ENCODE measurements at places on chromosomes 1 and 21.

GRCh38 chr1:167489571-167490340, 28.6 kb downstream of the CD247 start:
- DNase-seq = no peak
- H3K4me3 ChIP-seq = no peak overlapping the region
- no peaks in the 10 kb centered on the region for H3K36me3 ChIP-seq
- peaks cover 18% of the 10 kb centered on the region for H3K27me3 ChIP-seq
- H3K4me1 ChIP-seq = no peaks in the 10 kb centered on the region

- no peaks in the 10 kb centered on the region for H3K27me3 ChIP-seq
- DNase-seq = no peak
- H3K4me3 ChIP-seq = no peak overlapping the region
- H3K27ac ChIP-seq = peak overlapping the region; percentile 80
- peaks cover 79% of the 10 kb centered on the region for H3K4me1 ChIP-seq
These were observed 62.2 kb downstream of the CAPZB start for GRCh38 chr1:19423130-19423529.

DNA sequence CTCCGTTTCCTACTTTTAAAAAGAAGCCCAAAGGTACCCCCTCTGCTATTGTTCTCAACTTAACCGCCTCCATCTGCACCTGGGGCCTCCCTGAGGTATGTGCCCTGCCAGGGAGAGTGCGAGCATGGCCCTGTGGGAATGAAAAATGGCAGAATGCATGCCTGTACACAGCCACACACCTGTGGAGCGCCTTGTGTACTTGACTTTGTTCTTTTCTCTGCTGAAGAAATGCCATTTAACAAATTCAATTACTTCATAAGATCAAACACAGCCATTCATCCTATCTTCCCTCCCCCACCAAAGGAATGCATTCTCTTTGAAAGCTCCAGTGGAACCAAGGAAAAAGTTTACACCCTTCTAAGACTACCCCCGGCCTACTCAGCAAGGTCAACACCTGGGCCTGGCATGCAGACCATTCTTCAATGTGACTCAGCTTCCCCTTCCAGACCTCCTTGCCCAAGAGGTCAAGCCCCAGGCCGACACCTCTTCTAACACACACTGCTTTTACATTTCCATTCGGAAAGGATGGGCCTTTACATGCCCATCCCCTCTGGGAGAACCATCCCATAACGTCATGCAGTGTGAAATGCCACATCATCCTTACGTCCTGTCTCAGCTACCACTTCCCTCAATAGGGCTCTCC, 123.7 kb downstream of the SMYD2 start:
- peaks cover 47% of the 10 kb centered on the region for H3K4me1 ChIP-seq
- peak overlapping the region; percentile 69 for H3K27ac ChIP-seq
- DNase-seq = no peak
- H3K27me3 ChIP-seq = no peaks in the 10 kb centered on the region

DNA sequence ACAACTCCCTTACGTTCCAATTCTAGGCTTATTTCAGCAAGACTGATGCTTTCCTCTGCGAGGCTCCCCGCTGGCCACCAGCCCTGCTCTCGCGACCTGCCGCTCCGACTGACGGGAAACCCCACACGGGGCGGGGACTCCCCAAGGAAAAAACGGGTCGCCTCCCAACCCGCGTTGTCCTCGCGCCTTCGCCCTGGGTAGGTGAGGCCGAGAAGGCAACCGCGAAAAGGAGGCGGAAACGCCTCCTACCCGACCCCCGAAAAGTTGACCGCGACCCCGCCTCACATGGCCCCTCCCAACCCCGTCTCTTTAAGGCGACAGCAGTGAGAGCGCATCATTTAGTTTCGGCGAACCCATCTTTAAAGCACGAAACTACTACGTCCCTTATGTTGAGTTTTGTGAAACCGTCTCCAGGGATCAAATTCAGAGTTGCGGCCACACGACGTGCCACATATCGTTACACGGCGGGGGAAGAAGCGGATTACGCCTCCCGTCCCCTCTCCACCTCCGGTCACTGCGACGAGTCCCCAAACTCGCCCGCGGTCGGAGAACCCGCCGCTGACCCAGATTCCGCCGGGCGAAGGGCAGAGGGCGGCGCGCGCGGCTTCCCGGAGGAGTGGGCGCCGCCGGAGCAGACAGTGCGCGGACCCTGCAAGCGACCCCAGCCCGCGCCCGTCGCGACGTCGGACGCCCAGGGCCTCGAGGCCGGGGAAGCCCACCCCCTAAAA, 1.2 kb downstream of the ANP32E start:
- peaks cover 16% of the 10 kb centered on the region for H3K4me1 ChIP-seq
- no peaks in the 10 kb centered on the region for H3K27me3 ChIP-seq
- H3K27ac ChIP-seq = peak overlapping the region; percentile 94
- no peak overlapping the region for H3K4me3 ChIP-seq
- H3K36me3 ChIP-seq = no peaks in the 10 kb centered on the region

DNA sequence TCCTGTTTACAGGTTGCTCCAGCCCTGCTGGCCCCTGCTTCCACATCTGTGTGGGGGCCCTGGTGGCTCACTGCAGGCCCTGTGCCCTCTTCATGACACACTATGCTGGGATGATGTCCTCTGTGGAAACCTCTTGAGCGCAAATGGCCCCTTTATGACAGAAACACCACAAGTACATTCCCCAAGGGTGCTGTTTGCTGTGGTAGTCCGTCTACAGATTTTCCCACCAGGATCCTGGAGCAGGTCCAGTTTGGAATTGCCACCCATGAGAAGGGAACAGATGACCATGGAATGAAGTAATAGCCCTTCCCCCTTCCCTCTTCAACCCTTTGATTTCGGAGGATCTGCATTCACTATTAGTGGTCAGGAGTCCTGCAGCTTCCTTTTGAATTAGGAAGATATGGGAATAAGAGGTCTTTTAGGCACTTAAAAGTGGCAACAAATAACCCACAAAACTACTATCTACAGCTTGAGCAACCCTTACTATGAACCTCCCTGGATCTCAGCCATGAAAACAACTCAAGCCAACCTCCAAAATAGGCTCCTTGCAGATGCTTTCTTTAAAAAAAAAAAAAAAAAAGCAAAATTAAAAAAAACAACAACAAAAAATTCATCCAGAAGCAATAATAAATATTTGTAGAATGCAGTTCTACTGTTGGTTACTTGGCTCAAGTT, 121.9 kb upstream of the TSPAN2 start:
- no peak overlapping the region for H3K4me3 ChIP-seq
- H3K27me3 ChIP-seq = no peaks in the 10 kb centered on the region
- no peak overlapping the region for H3K27ac ChIP-seq
- peaks cover 6% of the 10 kb centered on the region for H3K4me1 ChIP-seq
- DNase-seq = no peak
- no peaks in the 10 kb centered on the region for H3K36me3 ChIP-seq

Measured in chondrocyte (in vitro differentiated cells).